ENCODE measurements at places on chromosomes 16 and 17.

GRCh38 chr17:73427198-73427597 is 115.4 kb upstream of the CDC42EP4 start:
- DNase-seq: no peak

- no peak for DNase-seq
Observed at GRCh38 chr16:19722981-19723380, 4.9 kb downstream of the IQCK start.

GRCh38 chr17:9199571-9200551 is 178.6 kb downstream of the NTN1 start:
- DNase-seq: no peak

GRCh38 chr17:44282264-44282663 is 14.3 kb upstream of the SLC4A1 start:
- DNase-seq: no peak

DNA sequence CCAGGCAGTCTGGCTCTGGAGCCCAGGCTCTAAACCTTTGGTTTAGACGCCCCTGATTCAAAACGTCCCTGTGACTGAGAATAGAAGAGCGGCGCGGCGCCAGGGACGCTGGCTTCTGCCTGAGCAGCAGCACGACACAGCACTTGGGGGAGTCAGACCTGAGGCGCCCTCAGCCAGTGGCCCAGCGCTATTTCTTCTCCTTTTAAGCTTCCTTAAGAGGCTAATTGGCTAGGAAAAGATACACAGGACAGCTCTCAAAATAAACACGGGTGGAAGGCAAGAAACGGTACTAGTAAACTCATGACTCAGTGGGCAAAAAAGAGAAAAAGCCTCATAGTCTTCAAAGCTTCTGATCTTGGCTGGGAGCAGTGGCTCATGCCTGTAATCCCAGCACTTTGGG is 34.9 kb downstream of the GTF3C1 start:
- DNase-seq: no peak

DNA sequence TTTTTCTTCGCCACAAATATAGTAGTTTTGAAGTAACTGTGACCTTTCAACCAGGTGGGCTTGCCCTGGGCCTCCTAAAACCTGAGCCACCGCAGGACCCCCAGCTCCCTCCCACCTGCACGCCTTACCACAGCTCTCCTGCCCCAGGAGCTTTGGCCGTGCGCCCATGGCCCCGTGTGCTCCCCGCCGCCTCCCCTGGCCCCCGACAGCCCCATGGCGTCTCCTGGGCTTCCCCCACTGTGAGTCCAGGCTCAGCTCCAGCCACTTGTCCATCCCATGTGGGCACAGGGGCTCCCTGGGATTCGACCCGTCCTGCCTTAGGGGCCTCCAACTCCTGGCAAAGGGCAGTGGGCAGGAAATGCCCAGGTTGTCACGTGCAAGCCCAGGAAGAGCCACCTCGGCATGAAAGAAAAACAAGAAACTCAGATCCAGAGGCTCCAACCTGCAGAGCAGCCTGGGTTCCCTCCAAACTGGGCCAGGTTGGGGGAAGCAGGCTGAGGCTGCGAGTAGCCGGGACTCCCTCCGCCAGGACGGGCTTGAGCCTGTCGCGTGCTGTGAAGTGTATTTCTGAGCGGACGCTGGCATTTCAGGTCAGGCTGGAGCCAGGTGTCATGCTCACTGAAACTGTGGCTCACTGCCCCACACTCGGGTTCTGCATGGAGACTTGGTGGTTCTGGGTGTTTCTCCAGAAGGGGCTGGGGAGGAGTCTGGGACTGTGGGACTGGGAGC is 5.8 kb downstream of the LGALS3BP start:
- DNase-seq: no peak

- DNase-seq: no peak
Observed at GRCh38 chr16:27474921-27475320, 72.9 kb downstream of the IL21R start.

- DNase-seq: no peak
Observed at GRCh38 chr16:9970796-9971195, 211.4 kb downstream of the GRIN2A start.

- DNase-seq: peak; percentile 38
Observed at GRCh38 chr16:21708533-21709115, 44.9 kb downstream of the OTOA start.

- DNase-seq: no peak
Observed at GRCh38 chr16:27771201-27771910, 221.4 kb downstream of the KATNIP start.

GRCh38 chr17:2704890-2705248 is 6.7 kb downstream of the CLUH start:
- DNase-seq: no peak

- DNase-seq: no peak
Observed at GRCh38 chr17:5775098-5775497, 190.8 kb upstream of the NLRP1 start.

DNA sequence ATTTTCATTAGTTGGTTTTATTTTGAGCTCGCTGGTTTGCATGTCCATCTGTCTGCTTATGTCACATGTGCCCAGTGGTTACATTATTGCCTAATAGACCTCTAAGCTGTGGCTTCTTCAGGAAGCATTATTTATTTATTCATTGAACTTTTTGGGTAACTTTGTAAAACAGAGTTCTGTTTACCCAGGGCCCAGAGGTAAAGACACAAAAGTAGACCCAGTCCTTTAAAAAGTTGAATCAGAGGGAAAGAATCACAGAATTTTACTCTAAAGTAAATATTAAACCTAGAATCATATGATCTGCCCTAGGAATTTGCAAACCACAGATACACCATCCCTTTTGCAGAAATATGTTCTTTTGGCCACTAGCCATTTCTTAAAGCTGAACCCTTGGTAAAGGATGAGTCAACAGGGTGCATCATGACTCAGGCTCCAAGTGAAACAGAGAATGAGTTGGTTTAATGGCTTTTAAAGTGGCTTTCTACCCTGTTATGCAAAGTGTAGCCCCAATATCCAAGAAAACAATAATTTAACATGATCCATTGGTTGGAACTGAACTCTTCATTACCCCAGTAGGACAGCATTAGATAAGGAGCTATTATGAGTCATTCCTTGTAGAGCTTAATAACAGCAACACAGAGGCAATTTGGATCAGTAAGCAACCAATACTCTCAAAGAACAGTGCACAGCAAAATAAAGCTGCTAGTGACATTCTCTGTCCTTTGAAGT is 236.3 kb downstream of the KCNJ2 start:
- no peak for DNase-seq

DNA sequence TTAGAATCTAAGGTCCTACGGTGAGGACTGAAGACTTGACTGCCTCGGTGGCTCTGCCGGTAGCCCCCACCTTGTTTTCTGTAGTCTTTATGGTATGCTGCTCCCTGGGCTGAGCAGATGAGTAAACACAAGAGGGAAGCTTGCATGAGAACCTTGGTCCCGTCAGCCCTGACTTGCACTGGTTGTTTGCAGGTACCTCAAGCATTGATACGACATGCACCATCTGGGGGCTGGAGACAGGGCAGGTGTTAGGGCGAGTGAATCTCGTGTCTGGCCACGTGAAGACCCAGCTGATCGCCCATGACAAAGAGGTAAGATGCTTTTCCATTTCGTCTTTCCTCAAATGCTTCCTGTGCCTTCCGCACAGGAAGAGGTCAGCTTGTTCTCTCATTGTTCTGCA is 21.1 kb upstream of the TACO1 start:
- no peak for DNase-seq

- DNase-seq: no peak
Observed at GRCh38 chr17:12731839-12732238, 57.5 kb upstream of the ARHGAP44 start.

DNA sequence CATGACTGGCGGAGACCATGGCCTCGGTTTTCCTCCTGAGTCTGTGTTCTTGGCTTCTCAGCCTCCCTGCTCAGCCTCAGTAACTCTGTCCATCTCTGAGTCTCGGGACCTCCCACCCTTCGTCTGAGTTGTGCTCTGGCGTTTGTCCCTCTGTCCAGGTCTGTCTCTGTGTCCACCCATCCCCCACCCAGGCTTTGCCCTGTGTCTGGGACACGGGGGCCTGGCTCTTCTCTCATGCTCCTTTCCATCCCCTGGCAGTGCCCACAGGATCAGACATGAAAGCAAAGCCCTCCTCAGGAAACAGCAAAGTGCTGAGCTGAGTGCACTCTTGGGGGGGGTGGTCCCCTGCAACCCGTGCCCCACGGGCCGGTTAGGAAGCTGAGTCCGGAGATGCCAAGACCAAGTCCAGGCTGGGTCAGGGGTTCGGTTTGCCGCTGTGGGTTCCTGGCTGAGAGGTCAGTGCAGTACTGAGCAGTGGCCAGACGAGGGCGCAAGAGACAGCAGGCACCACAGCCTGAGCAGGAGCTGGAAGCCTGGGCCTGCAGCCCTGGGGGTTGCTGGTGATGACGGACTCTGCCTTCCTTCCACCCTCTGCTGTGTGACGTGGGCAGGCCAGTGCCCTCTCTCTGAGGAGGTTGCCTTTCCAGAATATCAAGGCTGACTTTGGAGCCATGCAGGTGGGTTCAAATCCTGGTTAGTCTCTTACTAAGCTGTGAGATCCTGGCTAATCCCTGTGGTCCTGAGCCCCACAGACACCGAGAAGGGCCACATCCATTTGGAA is 2.5 kb downstream of the P2RX1 start:
- DNase-seq: peak; percentile 2

GRCh38 chr16:86505899-86506864 is 4.1 kb upstream of the FOXF1 start:
- DNase-seq: no peak

GRCh38 chr17:50026837-50027171 is 29.1 kb upstream of the ITGA3 start:
- DNase-seq: peak; percentile 54
